ENCODE measurements at places on chromosomes 5 and 9. TPM values are rescaled to one million over a fixed set of nuclear protein-coding genes. Genes with fewer than 3 reads are reported as not detected.
A peak's percentile ranks its signal among the peaks of the same experiment; 100 is the strongest.

DNA sequence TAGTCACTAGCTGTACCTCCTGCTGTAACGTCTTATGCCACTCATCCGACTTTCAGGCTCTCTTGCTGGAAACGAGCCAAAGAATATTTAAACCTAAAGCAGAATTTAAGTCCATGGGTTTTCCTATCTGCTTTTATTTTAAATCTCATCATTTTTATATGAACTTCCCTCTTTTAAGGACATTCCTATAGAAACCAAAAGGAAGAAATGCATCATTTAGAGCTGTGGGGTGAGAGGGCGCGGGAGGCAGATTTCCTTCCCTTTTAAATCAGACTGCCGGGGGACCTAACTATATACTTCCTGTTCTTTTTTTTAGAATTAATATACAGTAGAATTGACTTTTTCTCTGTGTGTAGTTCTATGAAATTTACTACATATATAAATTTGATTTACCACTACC is 468.8 kb downstream of the BNC2 start:
- no peak for DNase-seq

GRCh38 chr5:91145333-91145620 is 237.8 kb downstream of the ARRDC3 start:
- peak; percentile 63 for DNase-seq

- no peak for DNase-seq
Measured at GRCh38 chr5:171969288-171969880, 37.1 kb downstream of the FBXW11 start.

GRCh38 chr5:145585-146323 is 45.5 kb upstream of the LRRC14B start:
- no peak for DNase-seq

- DNase-seq, result no peak
Measured at GRCh38 chr9:108766626-108767161, 89.1 kb downstream of the ACTL7B start.

DNA sequence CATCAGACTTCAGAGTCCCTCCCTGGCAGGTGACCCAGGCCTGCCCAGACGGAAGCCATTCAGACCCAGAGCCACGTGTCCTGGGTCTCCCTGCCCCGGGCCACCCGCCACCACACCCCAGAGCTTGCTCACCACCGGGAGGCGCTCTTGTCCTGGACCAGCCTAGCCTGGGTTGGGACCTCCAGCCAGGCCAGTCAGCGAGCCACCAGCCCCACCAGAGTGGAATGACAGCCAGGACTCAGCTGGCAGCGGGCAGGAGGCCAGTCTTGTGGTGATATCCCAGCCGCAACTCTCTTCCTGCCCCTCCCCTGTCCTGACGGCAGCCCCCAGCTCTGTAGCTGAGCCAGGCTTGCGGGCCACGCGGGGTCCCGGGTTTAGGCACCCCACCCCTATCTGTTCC is 1.7 kb upstream of the PTGDS start:
- no peak for DNase-seq

GRCh38 chr9:18233776-18234445 is 240.0 kb upstream of the ADAMTSL1 start:
- DNase-seq, result no peak

DNA sequence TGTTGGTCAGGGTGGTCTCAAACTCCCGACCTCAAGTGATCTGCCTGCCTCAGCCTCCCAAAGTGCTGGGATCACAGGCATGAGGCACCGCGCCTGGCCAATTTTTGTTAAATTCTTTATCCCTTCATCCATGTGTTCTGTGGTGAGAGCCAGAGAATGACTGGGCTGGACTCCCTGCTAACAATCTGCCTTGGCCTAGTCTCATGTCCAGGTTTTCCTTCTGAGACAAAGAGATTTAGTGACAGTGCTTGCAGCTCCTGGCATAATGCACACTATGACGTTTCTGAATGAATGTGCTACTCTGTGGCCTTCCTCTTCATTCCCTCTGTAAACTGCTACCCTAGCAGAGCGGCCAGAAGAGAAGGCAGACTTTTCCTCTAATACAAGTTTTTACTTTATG is 79.3 kb downstream of the FOXD1 start:
- no peak for DNase-seq

TAS2R1 gene
- 0.32 TPM for total RNA-seq

DNA sequence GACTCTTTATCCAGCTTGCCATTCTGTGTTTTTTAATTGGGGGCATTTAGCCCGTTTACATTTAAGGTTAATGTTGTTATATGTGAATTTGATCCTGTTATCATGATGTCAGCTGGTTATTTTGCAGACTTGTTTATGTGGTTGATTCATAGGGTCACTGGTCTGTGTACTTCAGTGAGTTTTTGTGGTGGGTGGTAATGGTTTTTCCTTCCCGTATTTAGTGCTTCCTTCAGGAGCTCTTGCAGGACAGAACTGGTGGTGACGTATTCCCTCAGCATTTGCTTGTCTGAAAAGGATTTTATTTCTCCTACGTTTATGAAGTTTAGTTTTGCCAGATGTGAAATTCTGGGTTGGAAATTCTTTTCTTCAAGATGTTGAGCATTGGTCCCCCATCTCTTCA is 381.1 kb downstream of the MAN2A1 start:
- peak; percentile 49 for DNase-seq

- DNase-seq, result no peak
Measured at GRCh38 chr5:74450095-74450494, 190.4 kb downstream of the ENC1 start.

DNA sequence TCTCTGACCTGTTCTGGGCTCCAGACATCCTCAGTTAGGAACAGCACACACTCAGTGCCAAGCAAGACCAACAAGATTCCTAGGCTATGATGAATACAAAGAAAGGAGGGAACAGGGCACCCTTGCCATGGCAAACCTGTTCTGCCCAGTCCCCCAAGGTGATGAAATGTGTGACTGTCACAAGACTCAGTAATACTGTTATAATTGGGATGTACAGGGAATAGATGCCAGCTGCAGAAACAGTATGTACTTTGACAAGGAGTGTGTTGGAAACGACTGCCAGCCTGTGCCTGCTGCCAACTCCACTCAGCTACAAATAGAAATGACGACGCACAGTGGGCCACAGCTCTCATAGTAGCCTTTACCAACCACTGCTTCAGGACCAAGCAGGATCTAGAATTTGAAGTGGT is 453.0 kb downstream of the EFNA5 start:
- DNase-seq, result no peak

ECSCR gene
- not detected for total RNA-seq

DNA sequence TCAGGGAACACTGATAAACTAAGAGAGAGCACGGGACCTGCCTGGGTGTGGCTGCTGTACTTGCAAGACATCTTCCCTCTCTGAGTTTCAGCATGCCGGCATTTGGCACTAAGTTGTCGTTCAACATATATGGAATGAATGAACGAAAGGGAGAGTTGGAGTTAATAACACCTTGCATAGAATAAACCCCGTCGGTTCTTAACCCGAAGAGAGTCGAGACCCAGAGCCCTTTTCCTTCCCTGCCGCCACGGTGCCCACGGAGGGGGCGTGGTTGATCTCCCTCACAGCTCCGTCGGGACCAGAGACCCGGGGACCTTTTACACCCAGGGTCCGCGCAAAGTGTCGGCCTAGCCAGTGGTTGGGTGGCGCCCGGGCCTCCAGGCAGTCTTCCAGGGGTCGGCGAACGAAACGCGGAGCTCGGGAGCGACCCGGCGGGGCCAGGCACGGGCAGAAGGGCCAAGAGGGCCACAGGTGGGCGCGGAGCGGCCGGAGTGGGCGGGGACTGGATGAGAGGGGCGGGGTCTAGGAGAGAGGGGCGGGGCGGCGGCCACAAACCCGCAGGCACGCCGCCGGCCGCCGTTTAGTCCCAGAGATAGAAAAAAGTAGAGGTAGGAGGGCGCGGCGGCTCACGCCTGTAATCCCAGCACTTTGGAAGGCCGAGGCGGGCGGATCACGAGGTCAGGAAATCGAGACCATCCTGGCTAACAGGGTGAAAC is 735 bp upstream of the RPL26L1 start:
- DNase-seq, result peak; percentile 67

FOXD4L4 gene
- total RNA-seq, result not detected

THOC3 gene
- 26.1 TPM for total RNA-seq

GRCh38 chr5:53478411-53479044 is 1.9 kb upstream of the FST start:
- DNase-seq, result peak; percentile 69

AK3 gene
- total RNA-seq, result 54.4 TPM

GRCh38 chr9:1637401-1637800 is 377.7 kb upstream of the SMARCA2 start:
- no peak for DNase-seq

DNA sequence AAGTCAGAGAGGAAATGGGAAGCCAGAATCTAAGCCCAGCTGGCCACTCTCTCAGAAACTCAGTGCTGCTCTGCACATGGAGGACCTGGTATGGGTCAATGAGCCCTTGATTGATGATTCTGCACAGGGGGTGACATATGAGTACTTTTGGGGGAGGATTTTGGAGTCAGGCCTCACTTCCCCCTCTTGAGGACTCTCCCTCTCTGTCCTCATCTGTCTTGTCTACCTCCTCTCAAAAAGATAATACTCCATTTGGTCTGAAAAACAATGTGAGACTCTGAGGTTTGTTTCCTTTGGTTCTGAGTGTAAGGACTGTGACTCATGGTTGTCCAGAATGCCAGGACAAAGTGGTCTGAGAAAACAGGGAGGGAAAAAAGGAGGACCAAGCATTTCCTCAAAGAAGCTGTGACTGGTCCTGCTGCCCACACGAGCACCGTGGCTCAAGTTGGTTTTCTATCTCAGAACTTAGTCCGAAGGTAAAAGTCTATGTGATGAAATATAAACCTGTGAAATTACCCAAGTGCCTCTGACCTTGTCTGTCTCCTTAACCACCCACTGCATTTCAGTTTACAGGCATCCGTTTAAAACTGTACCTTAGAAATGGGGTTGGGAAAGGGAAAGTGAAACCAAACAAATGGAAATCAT is 11.1 kb downstream of the TTC39B start:
- DNase-seq, result peak; percentile 69
